ENCODE measurements at places on chromosomes 2 and 18.

DNA sequence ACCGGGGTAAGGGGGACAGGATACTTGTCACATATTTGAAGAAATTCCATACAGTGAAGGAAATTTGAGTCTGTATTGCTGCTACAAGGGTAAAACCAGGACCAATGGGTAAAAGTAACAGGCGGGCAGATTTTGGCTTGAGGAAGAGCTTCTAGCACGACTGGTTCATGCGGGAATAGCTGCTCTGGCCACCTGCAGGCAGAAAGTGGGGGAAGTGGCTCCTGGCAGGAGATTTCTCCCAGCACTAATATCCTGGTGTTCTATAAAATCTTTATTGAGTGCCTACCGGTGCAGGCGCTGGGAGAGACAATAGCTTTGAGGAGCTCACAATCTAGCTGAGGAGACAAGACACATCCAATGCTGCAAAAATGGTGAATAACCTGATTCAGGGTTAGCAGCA is 198.5 kb downstream of the LOXHD1 start:
- no peak for DNase-seq

- peak; percentile 21 for DNase-seq
Measured at GRCh38 chr2:39845460-39846146, 66.5 kb upstream of the THUMPD2 start.

GRCh38 chr18:78679613-78680260 is 299.9 kb upstream of the SALL3 start:
- no peak for DNase-seq

DNA sequence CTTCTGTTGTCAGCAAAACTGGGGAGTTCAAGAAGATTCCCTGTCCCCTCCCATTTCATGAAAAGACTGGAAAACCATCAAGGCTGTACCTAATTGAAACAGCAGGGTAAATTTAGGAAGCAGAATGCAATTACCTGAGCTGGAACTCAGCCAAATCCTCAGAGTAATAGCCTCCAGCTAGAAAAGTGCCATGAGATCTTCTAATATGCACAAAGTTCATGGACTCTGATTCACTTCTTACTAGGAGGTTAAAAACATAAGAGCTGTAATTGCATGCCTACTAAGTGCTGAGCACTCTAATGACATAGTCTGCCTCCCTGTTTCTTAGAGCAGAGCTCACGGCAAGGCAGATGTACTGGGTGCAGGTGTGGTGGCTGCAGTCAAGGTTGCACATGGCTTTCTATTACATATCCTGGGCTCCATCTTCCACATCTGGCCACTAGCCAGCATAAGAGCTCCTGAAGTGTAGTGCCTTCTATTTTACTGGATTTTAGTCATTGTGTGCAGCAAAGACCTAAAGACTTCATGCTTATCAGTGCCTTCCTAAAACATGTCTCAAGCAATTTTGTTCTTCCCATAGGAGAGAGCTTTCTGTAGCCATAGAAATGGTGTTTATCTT is 341.7 kb downstream of the PTPRM start:
- DNase-seq, result no peak

- DNase-seq, result no peak
Measured at GRCh38 chr2:1642993-1643619, 101.2 kb downstream of the PXDN start.

- no peak for DNase-seq
Measured at GRCh38 chr2:27652790-27653189, 10.6 kb downstream of the SUPT7L start.

DNA sequence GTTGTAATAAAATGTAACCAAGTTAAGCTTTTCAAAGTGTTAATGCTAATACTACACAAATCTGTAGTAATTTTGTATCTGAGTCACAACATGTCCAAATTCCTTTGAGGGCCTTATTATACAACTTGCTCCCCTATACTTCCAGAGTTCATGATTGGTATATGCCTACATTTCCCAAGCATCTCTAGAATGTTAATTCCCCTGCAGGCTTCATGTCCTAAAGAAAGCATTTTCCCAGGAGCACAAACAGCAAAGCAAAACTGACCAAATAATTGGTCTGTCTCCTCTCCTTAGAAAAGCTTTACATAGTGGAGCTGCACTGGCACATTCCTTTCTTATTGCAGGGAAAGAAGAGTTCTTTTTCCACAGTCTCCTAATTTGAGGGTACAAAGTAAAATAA is 3.7 kb downstream of the ALS2 start:
- peak; percentile 80 for DNase-seq

GRCh38 chr2:72112981-72113846 is 34.4 kb downstream of the CYP26B1 start:
- DNase-seq, result no peak

GRCh38 chr2:19802086-19802841 is 99.5 kb downstream of the TTC32 start:
- DNase-seq, result peak; percentile 35

- peak; percentile 55 for DNase-seq
Measured at GRCh38 chr18:55982992-55983391, 395.0 kb upstream of the TCF4 start.

DNA sequence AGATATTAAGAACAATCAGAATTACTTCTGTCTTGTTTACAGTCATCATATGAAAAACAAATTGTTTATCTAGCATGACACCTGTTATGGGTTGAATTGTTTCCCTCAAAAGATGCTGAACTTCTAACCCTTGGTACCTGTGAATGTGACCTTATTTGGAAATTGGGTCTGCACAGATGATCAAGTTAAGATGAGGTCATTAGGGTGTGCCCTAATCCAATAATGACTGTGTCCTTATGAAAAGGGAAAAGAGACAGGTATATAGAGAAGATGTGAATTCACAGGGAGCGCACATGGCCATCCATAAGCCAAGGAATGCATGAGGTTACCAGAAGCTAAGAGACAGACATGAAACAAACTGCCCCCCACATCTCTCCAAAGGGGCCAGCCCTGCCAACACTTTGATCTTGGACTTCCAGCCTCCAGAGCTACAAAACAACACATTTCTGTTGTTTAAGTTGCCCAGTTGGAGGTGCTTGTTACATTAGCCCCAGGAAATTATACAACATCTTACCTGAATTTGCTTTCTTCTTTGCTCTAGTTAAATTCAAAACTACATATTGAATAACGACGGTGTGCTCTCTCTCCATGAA is 2.3 kb upstream of the HPCAL1 start:
- DNase-seq, result no peak

GRCh38 chr18:48796491-48797205 is 154.1 kb downstream of the SMAD7 start:
- no peak for DNase-seq

- no peak for DNase-seq
Measured at GRCh38 chr2:191797942-191798876, 48.7 kb downstream of the CAVIN2 start.

DNA sequence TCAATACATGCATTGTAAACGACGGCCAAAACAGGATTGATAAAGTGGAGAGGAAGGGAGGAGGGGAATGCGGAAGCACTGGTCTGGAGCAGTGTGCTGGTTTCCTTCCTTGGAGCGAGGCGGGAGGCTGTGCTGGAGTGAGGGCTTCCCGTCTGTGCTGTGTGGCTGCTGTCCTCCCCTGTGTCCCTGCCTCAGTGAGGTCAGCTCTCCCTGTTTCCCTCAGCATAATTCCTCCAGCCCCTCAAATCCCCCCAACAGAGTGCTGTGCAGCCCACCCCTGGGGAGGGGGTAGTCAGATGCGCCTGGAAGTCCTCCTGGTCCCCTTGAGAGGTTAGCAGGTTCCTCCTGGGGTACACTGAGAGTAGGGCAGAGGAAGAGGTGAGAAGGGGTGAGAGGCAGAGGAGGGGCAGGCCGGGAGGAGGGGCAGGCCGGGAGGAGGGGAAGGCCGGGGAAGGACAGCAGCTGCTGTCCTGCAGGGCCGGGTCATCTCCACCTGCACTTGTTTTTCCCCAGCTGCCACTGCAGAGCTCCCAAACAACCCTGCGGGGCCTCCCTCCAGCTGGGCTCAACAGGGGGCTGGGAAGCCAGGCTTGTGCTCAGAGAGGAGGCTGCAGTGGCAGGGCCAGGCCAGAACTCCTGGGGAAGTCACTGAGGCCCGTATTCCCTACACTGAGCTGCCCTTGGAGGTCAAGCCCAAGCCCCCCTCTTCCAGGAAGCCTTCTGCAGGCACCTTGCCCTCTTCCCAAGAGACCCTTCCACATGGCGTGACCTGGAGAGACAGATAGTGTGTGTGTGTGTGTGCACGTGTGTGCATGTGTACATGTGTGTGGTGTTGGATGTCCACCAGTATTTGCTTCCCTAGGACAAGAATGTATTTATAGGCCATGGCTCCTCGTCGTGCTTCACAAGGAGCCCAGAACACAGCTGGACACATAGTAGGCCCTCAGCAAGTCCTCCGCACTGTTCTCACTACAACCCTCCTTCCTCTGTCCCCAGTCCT is 13.2 kb upstream of the ATP6V1B1 start:
- no peak for DNase-seq

DNA sequence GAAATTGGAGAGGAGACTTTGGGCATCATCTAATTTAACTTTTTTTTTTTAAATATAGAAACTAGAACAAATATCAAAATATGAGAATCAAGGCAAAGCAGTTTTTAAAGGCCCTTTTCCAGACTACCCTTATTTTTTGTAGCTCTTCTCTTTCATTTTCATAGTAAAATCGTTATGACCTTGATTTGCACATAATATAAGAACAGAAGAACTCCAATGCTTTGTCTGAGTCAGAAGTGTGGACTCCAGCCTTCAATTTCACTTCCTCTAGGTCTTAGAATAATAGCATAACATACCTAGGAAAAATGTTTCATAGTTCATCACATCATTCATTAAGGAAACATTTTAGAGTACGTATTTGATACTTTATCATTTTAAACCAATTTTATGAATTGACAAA is 74.4 kb downstream of the ANKRD12 start:
- DNase-seq, result peak; percentile 10

DNA sequence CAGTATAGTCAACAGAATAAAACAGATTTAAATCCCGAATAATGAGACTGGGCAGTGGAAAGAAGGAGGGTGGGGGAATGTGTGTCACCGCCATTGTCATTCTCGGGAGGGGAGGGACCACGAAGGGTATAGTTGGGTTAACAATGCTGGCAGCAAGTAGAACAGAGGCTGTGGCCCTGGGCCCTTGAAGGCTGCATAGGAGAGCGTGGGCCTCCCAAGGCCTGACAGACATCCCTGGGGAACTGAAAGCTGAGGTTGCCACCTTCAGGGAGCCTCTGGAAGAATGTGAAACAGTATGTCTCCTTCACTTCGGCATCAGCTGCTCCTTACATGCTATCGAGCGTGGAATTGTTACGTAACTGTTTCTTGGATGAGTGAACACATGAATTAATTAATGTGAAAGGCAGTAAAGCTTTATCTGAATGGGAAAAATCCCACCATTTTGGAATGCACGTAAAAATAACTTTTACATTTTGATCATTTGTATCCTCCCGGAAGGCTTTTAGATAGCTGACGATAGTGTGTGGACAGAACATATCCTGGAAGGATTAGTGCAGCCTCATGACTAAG is 92.8 kb upstream of the TTC39C start:
- DNase-seq, result no peak

DNA sequence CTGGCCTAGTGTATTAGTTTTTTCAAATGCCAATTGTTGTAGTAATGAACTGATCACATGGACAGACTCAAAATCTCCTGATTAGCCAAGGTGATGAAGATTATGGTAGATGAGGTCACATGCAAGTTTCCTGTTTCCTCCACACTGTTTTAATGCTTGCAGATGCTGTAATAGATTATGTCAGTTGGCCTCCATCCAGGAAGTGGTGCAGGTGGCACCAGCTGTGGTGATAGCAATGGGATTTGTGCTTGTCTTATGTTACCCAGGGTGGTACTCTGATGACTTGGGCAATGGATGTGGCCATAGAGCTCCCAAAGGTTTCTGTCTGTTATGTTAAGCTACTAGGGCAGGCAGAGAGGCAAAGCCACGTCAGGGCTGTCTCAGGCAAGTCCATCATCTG is 332.9 kb upstream of the DDX18 start:
- DNase-seq, result no peak

DNA sequence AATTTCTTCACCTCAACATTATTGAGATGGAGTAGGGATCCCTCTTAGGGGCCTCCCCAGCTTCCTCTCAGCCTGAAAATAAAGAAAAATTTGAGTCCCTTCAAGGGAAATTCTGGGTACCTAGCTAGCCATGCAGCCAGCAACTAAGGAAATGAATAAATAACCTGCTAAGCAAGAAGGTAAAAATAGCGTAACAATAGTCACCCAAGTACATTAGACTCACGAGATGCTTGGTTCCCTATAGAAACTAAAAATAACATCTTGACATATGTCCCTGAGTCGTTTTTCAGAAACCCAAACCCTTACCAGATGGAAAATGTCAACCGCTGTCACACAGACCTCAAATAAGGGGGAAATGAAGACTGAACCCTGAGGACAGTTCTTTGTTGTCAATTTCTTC is 51.9 kb downstream of the CACNB4 start:
- no peak for DNase-seq

DNA sequence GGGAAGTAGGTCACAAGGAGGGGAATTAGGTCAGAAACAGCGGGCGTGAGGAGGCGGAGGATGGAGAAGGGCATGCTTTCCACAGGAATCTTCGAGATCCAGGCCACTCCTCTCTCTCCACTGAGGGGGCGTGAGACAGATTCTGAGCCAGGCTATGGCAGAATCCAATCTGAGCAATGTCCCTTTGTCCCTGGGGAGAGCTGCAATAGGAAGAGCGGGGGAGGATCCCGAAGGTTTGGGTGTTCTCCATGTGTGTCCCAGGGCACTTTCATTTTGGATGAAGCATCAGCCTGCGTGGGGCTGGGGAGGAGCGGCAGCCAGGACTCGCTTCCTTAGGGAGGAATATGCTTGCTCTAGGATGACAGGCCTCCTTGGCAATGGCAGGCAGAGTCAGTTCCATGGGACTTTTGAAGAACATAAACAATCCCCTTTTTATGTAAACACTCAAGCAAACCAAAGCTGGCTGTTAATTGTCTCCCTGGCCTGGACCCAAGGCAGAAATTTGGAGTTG is 84.0 kb downstream of the LIPG start:
- peak; percentile 46 for DNase-seq

DNA sequence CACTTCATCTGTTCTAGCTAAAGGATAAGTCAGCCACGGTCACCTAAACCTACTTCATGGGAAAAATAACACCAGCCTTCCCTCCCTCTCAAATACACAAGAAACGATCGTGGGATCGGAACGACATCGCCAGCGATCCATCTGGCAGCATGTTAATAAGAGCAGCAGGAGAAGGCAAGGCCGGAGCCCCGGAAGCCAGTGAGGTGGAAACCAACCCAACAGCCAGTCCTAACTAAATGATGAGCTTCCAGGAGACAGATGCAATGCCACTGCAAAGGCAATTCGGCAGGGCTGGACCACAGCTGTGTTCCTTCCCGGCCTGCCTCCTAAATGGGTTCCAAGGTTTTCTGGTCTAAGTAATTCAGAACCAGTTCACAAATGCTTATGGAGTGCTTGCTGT is 117.5 kb downstream of the TMEM163 start:
- no peak for DNase-seq

GRCh38 chr2:217739741-217740140 is 263.1 kb downstream of the TNS1 start:
- DNase-seq, result no peak

- no peak for DNase-seq
Measured at GRCh38 chr2:85540133-85540648, 1.2 kb downstream of the MAT2A start.

GRCh38 chr2:220491670-220492069 is 864.2 kb downstream of the SLC4A3 start:
- no peak for DNase-seq
